Activated naive CD4-positive, alpha-beta T cell treated with anti-CD3 and anti-CD28 coated beads for 36 hours (primary cell): ENCODE measurements at places on chromosomes 2 and 18.

- no peak for DNase-seq
These were observed 773.9 kb downstream of the BCL11A start for GRCh38 chr2:59779571-59779970.

DNA sequence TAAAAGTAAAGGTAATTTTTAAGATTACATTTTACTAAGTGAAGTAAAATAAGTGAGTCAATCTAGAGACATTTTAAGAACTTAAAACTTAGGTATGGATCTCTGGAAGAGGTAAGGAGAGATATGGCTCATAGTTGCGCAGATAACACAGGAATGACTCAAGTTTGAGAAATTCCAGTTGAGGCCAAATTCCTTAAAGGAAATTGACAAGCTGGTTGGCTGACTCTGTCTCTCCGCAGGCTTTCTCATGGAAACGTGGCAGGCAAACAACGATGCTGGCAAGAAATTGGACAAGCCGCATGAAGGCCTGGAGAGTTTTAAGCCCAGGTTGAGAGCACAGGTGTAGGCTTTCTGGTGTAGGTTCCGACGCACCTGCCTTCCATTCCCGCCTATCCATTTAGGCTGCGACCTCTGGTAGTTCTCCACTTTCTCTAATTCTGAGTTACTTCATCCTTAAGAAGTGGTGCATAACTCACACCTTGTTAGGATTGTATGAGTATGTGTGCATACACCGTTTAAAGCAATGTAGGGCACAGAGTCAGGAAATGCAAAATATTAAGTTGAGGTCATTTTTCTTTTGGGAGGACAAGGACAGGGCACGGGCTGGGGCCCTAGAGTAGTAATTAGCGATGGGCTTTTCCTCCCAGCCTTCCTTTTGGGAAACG, 589 bp upstream of the DAW1 start:
- no peak for DNase-seq

DNA sequence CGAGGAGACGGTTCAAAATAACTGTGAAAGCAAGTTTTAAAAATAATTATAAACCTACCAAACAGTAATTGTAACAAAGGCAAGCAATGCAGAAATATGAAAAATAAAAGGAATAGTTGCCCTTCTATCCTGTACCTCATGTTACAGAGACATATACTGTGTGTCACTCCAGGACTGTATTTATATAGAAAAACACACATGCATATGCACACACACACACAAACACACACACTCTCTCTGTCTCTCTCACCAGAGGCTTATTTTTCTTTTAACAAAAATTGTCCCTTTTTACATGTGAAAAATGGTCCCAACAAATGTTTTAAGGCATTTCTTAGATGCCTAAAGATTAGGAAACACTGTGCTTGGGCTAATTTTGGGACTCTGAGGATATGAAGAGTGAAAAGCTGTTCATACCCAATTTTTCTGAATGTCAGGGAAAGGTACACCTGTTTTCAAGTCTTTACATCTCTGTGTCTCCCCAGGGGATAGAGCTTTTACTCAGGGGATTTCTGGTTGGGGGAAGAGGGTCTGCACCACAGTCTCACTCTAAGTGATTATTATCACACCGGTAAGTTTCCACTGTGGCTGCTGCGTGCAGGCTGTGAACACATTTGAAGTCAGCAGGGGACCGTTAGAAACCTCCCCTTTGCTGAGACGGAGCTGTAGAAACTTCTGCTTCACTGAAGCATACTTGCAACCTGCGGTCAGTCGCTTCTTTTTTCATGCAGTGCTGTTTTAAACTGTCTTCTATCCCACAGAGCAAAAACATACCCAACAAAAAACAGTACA, 51.4 kb upstream of the SPAG16 start:
- DNase-seq = peak; percentile 15

- DNase-seq = no peak
These were observed 108.6 kb upstream of the FZD7 start for GRCh38 chr2:201925056-201925455.

GRCh38 chr18:45745817-45746461, 22.0 kb downstream of the SLC14A1 start:
- DNase-seq = no peak

DNA sequence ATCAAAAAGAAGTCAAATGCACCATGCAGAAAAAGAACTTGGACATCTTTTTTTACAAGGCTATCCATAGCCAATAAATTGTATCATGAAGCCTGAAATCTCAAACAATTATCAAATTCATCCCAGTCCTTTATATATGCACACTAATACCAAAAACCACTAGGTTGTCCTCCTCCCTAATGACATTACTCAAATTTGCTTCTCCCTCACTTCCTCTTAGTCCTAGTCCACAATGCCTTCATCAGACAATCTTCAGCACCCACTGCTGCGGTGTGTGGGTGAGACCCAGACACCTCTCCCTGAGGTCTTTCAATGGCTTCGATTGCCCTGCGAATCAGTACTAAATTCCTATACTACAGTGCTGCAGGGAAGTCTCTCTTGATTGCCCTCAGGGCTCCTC, 58.1 kb downstream of the CLASP1 start:
- DNase-seq = no peak

GRCh38 chr2:206361407-206362045, 81.8 kb upstream of the ADAM23 start:
- DNase-seq = no peak

DNA sequence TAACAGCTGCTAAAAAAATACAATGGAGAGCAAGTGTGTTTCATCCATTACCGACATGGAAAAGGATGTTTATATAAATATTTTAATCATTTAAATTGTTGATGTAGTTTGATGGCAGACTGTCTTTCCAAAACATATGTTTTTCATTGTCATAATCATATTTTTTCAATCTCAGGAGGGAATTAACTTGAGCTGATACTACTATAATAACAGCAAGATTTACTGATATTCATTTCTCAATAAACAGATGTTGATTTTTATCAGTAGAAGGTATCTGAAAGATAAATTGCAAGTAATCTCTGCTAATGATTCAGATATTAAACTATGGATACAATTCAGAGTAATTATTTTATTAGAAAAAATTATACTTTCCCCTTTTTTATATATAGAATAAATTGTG, 274.9 kb upstream of the TMEFF2 start:
- no peak for DNase-seq

DNA sequence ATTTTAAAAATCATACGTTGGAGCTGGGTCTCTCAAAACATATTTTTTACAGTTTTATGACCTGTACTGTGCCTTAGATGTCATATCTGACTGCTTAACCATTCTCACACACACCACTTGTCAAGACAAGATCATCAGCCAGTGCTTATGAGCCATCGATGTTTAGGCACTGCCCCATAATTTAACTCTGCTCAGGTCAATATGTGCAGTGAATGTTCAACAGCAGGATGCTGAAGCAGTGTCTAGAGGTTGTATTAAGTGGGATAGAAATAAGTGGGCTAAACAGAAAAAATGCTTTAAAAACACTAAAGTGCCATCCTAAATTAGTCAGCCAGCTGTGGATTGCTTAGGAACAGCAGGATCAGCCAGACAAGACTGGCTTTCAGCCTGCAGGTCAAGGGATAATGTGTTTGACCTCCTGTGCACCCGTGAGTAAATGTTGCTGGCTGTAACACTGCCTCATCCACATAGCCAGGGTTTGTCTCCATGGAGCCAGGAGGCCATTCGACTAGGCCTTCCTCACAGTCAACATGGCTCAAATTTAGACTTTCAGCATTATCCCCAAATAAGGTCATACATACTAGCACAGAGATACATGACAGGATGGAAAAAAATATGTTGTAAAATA, 139.0 kb upstream of the NXPH2 start:
- DNase-seq = no peak

- no peak for DNase-seq
These were observed 47.7 kb upstream of the PDIA6 start for GRCh38 chr2:10860081-10860813.

- DNase-seq = no peak
These were observed 946.0 kb upstream of the CHAC2 start for GRCh38 chr2:52821631-52822030.

DNA sequence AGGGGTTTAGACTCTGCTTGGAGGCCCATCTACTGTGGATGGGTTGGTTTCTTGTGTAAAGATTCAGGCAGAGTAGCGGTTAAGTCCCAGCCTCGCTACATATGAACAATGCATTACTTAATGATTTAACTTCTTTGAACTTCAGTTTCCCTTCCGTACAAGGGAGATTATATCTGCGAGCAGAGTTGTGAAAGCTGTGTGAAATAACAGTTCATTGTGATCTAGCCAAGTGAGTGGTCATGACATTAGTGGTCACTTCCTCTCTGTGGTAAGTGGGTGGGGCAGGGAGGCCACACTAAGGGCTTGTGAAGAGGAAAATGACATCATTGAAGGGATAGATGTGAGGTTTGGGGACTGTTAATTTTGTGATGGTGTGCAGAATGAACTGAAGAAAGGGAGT, 14.1 kb upstream of the MEX3C start:
- DNase-seq = peak; percentile 71

DNA sequence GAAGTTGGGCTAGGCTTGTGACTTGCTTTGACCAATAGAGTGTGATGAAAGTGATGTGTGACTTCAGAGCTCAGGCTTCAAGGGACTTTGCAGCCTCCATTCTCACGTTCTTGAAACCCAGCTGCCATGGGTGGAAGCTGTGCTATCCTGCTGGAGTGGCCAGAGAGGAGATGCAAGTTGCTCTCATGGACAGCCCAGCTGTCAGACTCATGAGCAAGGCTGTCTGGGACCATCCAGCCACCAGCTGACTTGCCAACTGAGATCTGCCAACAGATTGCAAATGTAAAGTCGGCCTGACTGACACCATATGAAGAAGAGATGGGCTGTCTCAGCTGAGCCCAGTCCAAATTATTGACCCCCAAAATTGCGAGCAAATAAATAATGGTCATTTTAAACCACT, 226.4 kb upstream of the CXCR4 start:
- no peak for DNase-seq

DNA sequence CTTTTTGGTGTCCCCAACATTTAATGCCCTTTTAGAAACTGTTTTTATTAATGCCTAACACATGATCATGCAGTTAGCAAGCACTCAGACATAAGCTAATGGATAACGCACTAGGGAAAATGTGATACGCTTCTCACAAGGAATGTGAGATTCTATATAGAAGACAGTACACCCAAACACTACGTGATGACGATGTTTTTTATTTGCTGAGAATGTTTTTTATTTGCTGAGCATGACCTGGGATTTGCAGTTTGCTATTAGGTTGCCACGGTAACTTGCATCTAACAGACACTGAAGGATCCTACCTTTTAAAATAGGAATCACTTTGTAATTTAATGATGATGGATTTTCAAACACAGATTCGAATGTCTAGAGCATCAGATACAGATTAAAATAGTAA, 4.9 kb downstream of the SMC6 start:
- DNase-seq = no peak

DNA sequence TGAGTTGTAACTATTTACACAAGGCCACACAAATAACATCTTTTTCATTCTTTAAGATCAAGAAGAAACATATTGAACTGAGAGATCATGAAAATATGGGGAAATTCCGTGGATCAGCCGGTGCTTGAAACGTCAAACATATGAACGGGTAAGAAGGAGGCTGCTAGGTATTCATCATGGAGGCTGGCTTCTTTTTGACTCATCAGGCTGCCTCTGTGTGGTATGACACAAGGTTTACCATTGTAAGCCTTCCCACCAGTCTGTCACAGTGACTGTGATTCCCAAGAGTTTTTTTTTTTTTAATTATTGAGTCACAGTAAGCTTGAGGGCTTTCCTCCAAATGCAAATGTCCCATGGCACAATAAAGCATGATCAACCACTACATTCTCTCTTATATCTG, 506.9 kb downstream of the BCL11A start:
- no peak for DNase-seq

- no peak for DNase-seq
These were observed 53.5 kb downstream of the RASGRP3 start for GRCh38 chr2:33529771-33530481.

- DNase-seq = no peak
These were observed 59.9 kb upstream of the CERS6 start for GRCh38 chr2:168396131-168396530.

DNA sequence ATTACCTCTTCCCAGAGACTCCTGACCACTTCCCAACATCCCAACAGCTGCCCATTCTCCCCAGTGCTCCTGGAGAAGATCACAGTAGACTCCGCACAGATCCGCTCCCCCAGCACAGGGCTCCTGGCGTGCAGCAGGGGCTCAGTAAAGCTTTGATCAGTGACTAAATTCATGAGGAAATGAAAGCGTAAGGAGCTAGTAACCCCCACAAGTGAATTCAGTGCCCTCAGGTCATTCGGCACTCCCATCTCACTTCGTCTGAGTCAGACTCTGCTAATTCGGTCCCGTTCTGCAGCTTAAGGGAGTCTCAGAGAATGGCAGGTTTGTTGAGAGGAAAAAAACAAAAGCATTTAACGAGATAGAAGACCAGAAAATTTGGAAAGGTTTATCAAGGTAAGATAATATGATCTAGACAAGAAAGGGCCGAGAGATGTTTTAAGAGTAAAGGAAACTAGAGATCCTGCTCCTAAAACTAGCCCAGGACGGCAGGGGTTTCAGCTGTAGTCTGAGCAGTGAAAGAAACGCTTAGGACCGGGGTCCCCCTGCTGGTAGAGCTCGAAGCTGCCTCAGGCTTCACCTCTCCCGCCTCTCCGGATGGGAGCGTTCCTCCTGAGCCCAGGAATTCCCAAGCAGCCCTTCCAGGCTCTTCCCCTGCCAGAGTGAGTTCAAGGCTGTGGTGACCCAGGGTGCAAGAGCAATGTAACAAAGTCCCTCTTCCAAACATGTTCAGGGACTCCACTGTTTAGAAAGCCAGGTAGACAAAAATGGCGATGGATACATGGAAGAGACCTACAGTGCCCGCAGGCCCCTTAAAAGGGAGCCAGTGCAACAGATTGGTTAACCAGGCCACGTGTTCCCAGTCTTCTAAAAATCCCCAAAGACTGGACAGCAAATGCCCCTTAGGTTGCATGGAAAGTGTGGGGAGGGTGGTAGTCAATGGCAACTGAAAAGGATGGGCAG, 127.3 kb downstream of the DNER start:
- peak; percentile 53 for DNase-seq

GRCh38 chr2:112239862-112240261, 15.0 kb downstream of the ZC3H8 start:
- DNase-seq = no peak

GRCh38 chr2:159960414-159960813, 102.0 kb downstream of the PLA2R1 start:
- no peak for DNase-seq

DNA sequence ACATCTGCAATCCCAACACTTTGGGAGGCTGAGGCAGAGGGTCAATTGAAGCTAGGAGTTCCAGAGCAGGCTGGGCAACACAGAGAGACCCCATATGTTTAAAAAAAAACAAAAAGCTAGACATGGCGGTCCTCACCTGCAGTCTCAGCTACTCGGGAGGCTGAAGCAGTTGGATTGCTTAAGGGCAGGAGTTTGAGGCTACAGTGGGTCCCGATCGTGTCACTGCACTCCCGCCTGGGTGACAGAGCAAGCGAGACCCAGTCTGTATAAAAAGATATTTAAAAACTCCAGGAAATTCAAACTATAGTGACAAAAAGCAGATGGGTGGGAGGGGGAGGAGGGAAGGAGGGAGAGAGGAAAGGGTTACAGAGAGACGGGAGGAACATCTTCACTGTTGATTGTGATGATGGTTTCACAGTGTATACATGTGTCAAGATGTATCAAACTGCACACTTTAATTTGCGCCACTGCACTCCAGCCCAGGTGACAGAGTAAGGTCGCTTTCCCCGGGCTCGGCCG, 942 bp upstream of the ZNF236 start:
- peak; percentile 16 for DNase-seq
